Stomach (tissue), 19 donors: ENCODE measurements at places on chromosomes 16 and 17. TPM values are rescaled to one million over a fixed set of nuclear protein-coding genes. Genes with fewer than 3 reads are reported as not detected.

FAAP100 gene
- 51.8 TPM for total RNA-seq

PRDM7 gene
- not detected for total RNA-seq

DNA sequence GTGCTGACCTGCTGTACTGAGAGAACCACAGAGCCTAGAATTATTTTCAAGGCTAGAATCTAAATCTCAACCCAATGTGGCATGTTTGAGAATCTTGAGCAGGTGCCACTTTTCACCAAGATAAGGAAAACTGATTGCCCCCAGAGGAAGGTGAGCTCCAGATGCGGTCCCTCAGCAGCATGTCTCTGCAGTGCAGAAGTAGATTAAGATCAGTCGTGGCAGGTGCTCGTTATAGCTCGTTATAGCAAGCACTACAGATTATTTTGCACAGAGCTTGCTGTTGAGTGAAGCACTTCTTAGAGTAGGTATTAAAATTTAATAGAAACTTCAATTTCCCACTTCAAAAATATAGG, 176.0 kb downstream of the AATF start:
- H3K27me3 ChIP-seq: no peaks in the 10 kb centered on the region
- H3K4me3 ChIP-seq: no peak overlapping the region
- H3K36me3 ChIP-seq: peaks cover 76% of the 10 kb centered on the region
- H3K4me1 ChIP-seq: no peaks in the 10 kb centered on the region

GRCh38 chr16:19109288-19109664, 4.5 kb upstream of the ITPRIPL2 start:
- H3K27ac ChIP-seq: no peak overlapping the region
- H3K4me1 ChIP-seq: peaks cover 37% of the 10 kb centered on the region
- no peaks in the 10 kb centered on the region for H3K27me3 ChIP-seq
- no peaks in the 10 kb centered on the region for H3K36me3 ChIP-seq

DNA sequence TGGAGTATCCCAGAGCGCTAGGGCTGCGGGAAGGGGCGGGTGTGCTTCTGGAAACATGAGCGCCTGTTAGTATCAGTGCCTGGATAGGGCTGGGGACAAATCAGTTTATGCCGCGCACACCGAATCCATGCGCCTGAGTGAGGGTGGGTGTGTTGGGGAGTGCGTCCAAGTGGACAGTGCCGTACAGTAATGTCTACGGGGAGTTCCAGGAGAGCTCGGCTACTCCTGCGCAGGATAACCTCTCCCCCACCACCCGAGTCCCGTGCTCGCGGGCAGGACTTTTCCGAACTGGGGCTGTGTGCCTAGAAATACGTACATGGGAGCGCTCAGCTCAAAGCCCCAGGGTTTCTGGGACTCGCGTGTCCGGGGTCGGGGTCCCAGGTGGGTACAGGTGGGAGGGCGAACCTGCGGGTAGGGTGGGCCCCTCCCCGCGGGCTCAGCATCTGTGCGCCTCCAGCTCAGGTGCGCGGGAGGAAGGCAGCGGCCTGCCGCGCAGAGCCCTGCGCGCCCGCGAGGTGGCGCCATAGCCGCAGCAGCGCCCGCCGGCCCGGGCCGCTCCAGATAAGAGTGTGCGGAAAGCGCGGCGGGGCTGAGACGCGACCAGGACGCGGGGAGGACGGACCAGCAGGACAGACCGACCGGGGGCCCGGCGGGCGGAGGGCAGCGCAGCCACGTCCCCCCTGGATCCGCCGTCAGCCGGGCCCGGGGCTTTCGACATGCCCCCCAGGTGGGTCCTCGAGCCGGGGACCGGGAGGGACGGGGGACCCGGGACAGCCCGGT, at the start of gene HIC1:
Gene HIC1, plus strand, starts transcription at position 592 of the 780 bp plus-strand sequence. CDS start 1,588 bp downstream, outside the sequence.
- peaks cover 70% of the 10 kb centered on the region for H3K4me1 ChIP-seq
- peak; percentile 79 for DNase-seq
- peak within 1 kb of the TSS; percentile 68 for H3K4me3 ChIP-seq
- H3K27me3 ChIP-seq: no peaks in the 10 kb centered on the region
- peaks cover 5% of the 10 kb centered on the region for H3K36me3 ChIP-seq
